ENCODE measurements at places on chromosomes 11 and 22.
A peak's percentile ranks its signal among the peaks of the same experiment; 100 is the strongest.

DNA sequence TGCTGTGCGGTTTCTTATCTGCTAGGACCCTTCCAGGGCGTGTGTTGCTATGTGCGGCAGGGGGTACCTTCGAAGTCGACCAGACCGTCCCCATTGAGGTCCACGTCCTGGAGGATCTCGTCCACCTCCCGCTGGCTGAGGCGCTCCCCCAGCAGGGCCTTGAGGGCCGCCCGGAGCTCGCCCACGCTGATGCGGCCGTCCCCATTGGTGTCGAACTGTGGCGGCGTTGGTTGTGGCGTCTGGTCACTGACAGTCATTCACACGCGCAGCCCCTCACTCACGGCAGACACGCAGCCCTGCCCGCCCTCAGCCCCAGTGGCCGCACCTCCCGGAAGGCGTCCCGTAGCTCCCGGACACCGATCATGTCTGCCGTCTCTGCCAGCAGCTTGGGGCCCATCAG, 3.5 kb downstream of the CABP2 start:
- no peak for DNase-seq

DNA sequence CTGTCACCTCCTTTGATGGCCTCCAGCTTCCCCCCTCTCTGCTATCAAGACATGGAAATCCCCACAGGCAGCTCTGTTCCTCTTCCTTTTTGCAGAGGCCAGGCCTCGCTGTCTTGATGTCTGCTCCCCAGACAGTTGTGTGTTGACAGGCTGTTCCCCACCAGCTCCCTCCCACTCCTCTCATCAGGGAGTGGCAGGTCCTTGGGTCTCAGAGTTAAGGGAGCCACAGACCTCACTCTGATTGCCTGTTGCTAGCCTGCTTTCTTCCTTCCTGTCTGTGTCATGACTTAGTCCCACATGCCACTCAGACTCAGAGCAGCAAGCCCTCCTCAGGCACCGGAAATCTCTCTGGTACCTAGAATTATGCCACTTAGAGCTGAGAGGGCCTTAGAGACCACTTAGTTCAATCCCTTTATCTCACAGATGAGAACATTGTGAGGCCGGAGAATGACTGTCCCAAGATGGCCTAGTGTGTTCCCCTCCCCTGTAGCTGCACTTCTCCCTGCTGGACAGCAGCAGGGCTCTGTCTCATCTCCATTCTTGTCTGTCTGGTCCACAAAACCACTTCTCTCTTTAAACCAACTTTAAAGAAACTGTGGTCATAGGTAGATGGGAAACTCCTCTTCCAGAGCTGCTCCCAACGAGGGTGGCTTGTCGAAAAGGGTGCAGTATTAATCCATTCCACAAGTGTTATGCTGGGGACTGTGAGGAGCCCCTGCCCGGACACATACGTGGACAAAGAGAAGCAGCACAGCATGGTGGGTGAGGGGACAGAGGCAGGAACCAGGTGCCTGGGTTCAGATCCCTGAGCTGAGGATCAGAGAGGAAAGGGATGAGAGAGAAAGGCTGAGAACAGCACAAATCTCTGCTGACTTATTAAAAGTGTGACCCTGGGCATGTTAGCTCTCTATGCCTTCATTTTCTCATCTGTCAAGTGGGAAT, 4.2 kb downstream of the AMPD3 start:
- DNase-seq: no peak

DNA sequence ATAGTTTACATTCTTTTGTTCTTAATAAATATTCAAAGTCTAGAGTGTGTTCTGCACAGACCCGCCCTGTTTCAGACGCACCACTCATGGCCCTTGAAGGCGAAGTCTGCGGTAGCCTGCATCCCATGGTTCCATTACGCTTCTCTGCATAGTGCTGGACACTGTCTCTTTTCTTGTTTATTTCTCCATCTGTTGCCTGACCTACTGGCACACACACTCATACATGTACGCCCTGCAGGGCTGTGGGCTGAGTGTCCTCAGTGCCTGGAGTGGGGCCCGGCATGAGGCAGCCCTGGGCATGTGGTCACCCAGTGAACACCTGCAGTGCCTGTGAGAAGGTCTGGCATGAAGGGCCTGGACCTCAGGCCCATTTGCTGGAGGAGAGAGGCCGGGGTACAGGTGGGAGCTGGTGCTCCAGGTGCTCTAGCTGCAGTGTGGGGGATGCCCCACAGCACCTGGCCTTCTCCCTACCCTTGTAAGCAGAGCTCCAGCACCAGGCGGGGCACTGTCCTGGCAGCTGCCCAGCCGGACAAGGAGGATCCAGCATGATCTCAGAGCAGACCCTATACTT, 404.1 kb downstream of the TBC1D22A start:
- no peak for DNase-seq

- DNase-seq: no peak
Observed at GRCh38 chr11:100741866-100742625, 55.0 kb downstream of the ARHGAP42 start.

- peak; percentile 99 for DNase-seq
Observed at GRCh38 chr11:96306933-96307775, 35.8 kb downstream of the MAML2 start.

DNA sequence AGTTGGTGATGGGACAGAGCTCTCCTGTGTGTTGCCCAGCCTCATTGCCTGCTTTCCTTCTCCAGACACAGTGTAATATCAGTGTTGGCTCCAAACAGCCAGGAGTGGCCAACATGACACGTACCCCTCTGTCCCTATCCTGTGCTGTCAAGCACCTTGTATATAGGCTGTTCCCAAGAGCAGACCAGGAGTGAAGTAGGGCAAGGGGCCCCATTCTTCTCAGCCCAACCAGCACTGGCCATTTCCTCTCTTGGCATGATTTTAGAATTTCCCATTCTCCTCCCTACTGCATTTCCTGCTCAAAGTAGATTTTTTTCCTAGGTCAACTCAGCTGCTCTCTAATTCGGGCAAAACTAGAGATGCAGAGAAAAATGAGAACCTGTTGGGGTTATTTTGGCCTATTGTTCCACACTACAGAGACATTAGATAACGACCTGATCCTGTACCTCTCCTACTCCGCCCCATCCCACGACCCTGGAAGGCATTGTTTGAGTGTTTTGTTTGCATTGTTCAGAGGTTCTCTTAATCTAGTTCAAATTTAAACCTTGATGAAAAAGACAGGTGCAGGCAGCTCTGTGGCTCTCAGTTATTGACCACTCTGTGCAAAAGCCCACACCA, 95.6 kb downstream of the RASSF10 start:
- no peak for DNase-seq

DNA sequence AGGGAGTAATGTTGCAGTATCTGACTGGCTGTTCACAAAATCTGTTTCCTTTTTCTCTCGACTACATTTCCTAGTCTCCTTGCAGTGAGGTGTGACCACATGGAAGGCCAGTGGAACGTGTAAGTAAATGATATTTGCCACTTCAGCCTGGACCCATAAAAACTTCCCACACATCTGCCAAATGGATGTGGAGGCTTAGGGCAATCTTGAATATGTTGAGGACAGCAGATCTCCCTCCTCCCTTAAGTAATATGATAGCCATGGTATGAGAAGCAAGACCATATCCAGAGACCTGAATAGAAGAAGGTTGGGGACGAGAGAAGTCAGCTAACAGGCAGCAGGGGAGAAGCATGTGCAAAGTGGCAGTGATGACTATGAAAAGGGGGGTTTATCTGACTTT, 33.0 kb upstream of the C11orf87 start:
- peak; percentile 3 for DNase-seq

- no peak for DNase-seq
Observed at GRCh38 chr11:3970108-3970507, 114.6 kb downstream of the STIM1 start.

DNA sequence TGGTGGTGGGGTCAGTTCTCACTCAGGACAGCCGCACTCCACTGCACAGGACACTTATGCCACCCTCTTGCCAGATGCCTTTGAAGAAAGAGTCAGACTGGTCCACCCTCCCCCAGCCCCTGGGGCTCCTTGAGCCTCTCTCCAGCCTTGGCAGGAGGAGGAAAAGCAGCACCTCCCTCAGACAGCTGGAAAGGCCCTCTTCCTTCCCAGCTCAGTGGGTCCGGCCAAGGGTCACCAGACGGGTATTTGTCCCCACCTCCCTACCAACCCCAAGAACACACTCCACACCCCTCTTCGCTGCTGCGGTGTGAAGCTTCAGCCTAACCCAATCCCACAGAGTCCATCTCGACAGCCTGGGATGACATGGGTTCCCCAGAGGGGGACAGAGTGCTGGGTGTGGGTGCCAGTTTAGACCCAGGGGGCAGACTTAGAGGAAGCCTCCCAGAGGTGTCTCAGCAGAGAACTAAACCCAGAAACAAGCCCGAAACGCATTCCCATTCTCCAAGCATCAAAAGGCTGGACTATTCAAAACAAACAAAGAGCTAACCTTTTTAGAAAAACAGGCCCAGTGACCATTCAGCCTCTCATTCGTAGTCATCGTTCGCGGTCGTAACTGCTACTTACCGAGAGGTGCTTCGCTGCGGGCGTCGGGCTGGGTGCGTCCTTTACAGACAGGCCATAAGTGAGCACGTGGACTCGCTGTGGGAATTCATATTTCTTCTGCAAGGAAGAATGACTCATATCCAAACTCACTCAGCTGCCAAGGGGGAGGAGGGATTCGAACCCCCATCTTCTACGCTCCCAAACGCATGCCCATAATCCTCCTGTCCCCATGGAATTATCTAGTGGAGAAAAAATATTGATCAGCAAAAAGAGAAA, 57.5 kb upstream of the ANO1 start:
- DNase-seq: no peak

GRCh38 chr11:129457321-129457720, 81.7 kb downstream of the BARX2 start:
- no peak for DNase-seq

DNA sequence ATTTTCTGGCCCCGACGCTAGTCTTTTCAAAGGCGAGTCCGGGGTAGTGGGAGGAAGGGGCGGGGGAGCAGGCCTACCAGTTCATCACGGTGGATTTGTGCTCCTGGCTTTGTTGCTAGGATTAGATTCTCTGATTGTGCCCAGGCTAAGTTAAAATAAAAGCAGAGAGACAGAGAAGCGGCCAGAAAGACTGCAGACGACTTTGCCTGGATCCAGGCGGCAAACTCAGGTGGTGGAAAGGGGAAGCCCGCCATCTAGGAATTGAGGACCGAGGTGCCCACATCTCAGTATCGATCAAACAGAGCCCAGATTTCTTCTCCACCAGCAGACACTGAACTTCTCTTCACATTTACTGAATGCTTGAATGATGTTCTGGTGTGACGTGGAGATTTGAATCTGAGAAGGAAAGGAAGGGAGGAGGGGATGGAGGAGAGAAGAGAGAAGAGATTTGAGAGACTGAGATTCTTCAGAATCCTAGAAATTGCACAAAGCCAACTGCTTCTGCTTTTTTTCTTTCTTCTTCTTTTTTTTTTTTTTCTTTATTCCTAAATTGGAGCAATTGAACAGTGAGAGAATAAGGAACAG, 2.7 kb downstream of the FAT3 start:
- no peak for DNase-seq

DNA sequence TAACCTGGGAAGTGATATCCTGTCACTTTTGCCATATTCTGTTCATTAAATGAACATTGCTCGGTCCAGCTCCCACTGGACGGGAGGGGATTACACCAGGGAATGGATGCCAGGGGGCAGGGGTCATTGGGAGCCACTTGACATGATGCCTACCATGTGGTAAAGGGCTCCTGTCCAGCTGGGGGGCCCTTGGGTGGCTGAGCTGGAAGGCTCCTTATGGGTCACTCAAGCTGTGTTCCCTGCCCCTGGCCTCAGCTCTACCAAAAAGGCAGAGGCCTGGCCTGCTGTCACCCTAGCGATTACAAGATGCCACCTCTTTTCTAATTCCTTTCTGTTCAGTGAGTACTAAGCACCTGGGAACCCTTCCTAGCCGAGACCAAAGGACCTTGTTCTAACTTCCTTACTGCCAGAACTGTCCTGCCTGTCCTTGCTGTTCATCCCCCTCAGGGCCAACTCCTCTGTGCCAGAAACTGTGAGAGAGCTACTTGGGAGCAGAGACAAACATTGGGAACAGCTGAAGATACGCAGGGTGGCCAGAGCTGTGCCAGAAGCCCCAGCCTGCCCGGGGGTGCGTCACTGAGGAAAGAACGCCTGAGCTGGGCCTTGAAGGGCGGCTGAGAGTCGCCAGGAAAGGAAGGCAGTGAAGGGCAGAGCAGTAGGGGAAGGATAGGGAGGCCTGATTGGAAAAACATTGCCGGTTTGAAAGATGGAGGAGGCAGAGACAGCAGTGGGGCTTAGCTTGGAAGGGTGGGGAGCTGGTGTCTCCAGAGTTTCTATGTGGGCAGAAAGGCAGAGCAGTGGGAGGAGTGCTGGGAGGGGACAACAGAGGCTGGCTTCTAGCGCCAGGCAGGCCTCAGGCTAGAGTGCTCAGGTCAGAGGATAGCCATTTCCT, 12.7 kb upstream of the UVRAG start:
- no peak for DNase-seq

DNA sequence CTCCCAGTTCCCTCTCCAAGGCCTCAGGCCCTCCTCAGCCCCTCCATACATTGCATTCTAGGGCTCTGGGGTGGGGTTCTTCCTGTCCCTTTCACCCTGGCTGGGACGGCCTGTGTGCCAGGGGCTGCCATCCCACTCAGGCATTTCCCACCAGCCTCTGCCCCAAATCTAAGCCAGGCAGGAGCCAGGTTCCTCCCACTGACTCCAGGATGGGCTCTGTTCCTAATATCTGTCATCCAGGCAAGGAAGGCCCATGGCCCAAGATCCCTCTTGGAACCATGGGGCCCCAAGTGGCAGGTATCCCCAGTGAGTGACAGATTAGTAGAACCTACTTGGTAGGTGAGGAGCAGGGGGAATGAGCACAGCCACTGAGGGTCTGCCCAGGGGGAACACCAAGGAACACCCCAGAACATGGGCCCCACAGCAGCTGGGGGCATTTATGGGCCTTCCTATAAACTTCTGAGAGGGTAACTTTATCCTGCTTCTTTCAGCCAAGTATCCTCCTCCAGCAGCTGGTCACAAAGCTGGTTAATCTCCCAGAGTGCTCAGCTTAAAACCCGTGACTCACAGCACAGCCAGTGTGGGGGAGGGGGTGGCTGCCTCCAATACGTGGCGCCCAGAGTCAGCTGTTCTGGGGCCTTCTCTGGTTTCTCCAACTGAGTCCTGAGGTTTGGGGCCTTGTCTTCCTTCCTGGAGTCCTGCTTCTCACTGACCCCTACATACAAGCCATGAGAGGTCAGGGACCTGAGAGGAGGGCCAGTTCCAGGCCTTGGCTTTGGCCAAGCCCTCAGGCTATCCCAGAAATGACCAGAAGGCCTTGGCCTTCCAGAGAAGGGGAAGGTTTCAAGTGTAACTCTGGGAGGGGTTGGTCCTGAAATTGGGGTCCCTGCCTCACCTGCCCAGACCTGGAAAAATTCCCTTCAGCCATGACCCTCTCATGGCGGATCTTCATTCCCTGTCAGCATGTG, 19.9 kb upstream of the MYOD1 start:
- DNase-seq: no peak

- DNase-seq: no peak
Observed at GRCh38 chr11:59200423-59200746, 12.3 kb downstream of the MPEG1 start.

GRCh38 chr11:105960252-105961245, 61.5 kb downstream of the MSANTD4 start:
- no peak for DNase-seq

DNA sequence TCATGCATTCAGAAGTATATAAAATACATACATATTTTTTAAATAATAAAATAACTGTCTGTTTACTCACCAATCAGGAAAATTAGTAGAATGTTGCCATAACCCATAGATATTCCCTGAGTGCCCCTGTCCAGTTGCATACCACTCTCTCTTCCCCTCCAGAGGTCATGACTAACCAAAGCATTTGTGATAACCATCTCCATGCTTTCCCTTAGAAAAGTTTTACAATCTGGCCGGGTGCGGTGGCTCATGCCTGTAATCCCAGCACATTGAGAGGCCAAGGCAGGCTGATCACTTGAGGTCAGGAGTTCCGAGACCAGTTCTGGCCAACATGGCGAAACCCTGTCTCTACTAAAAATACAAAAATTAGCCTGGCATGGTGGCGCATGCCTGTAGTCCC, 33.2 kb upstream of the LDHA start:
- DNase-seq: no peak
